ENCODE measurements at places on chromosomes 5 and 9. TPM values are rescaled to one million over a fixed set of nuclear protein-coding genes. Genes with fewer than 3 reads are reported as not detected.
A peak's percentile ranks its signal among the peaks of the same experiment; 100 is the strongest.

The IGFBPL1 gene
- total RNA-seq, result not detected

DNA sequence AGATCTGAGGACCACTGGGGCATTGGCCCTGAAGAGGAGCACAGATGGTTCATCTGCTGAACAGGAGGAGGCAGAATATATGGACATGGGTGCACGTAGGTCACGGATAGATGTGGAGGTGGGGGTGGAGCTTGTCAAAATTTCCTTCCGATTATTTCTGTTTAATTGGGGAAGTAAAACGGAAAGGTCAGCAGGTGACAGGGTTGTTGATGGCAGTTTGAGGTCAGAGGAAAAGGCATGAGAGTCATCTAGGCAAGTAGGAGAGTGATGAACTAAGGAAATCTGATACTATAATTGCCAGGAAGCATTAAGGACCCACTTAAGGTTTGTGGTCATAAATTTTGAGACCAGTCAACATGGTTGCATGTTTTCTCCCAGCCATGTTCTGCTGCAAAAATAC is 8.4 kb upstream of the FAM81B start:
- no peak for ATAC-seq

- no peak for ATAC-seq
These were observed 109.8 kb upstream of the SLC25A48 start for GRCh38 chr5:135724617-135725016.

DNA sequence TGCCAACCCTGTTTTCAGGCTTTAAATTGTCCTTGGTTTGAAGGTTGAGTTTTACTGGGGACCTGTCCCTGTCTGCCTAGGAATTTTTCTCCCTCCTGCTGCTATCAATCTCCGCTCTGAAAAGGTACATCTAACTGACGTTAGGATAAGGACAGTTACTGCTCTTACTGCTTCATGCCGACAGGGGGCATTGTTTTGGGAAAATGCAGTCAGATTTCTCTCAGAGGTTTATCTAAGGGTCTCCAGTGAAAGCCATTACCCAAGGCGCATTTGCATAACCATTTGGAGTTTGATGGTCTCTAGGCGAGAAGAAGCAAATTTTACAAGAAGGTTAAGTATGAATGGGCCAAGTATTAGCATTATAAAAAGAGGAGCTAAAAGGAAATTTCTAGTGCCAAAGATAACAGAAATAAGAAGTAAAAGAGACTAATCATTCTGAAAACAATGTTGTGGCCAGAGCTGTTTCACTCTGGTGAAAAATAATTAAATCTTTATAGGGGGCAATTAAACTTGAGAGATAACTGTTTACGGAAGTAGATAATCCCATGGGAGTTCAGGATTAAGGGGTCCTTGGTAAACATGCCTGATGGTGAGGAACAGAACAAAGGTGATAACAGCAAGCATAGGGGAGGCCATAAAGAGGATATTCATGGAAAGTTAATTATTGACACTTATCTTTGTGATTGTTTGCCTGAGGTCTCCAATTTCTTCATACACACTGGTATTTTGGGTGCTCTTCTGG is 605.0 kb downstream of the MTRR start:
- no peak for ATAC-seq

DNA sequence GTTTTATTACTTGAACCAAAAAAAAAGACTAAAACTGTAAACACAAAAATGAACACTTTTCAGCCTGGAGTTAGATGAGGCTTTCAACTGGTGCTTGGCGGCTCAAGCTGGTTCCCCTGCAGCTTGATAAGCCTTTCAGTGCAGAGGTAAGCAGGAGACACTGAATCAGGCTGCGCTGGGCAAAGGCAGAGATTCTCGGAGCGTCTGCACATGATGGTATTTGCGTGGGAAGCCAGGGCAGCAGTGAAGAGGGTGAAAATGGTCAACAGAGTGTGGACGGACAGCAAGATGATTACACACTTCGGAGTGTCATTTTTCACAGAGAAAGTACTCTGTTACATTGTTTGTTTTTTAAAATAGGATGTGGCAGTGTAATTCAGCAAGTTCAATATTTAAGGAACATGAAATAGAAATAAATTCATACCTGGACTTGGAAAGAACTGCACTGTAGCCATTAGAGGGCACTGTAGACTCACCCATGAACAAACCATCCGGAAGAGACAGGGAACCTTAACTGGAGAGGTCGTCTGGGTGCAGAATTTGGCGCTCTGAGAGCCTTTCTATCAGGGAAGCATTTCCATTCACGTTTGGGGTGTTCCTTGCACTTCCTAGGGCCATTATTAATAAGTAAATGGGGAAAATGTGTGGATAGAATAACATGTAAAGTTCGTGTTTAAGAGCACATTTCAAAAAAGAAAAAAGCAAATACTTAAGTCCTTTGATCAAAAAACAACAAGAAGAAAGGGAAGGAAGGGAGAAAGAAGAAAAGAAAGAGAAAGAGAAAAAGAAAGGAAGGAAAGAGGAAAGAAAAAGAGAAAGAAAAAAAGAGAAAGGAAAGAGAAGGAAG is 69.8 kb downstream of the ICE1 start:
- ATAC-seq, result peak; percentile 43

DNA sequence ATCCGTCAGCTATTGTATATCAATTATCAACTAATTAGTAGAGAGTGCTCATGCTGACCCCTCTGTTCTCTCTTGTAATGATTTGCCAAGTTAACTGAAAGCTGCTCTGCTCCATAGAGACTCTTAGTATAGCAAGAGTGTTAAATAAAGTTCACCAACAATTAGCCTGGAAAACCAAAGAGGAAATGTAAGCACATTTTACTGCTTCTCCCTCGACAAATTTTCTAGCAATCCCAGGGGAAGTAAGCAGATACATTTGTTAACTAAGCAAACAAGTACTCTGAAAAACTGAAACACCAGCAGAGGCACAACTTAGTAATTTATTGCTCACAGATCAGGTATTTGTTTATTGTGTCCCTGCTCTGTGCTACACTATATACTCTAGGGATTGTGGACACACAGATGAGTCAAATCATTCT is 162.2 kb downstream of the GLIS3 start:
- ATAC-seq, result no peak

DNA sequence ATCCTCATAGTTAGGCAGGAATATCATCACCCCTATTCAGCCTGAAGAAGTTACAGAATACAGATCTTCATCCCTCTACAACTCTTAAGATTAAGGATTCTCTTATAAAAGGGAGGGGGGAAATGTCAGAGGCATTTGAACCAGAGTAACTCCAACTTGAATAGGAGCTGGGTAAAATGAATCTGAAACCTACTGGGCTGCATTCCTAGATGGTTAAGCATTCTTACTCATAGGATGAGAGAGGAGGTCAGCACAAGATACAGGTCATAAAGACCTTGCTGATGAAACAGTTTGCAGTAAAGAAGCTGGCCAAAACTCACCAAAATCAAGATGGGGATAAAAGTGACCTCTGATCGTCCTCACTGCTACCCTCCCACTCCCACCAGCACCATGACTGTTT is 14.4 kb downstream of the FREM1 start:
- ATAC-seq, result no peak

DNA sequence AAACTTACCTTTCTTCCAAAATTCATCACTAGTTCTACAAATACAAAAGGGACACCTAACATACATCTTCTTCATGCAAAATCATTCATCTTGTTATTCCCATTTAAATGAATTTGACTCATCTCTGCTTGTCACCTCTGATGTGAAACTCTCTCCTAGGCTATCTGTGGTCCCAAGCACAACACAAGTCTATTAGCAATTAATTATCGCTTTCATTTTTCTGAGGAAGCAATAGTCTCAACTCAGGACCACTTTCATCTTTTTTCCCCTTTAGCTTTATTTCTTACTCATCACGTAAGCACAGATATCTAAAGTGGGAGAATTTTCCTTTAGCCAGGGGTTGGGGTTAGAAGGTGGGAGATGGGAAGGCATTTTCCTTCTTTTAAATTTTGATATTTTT is 131.9 kb downstream of the ST8SIA4 start:
- no peak for ATAC-seq

GRCh38 chr9:89358985-89359384 is 40.7 kb downstream of the SECISBP2 start:
- ATAC-seq, result no peak

GRCh38 chr9:35027860-35028259 is 38.3 kb downstream of the DNAJB5 start:
- ATAC-seq, result no peak

Measured in activated T-helper 17 cell treated with anti-CD3 and anti-CD28 coated beads, Interleukin-2, amount 50 U/mL, for 72 hours (primary cell).